ENCODE measurements at places on chromosomes 6 and 20. TPM values are rescaled to one million over a fixed set of nuclear protein-coding genes. Genes with fewer than 3 reads are reported as not detected.

GRCh38 chr6:154343473-154344308 lies 12.9 kb downstream of the IPCEF1 start:
- no peaks in the 10 kb centered on the region for H3K36me3 ChIP-seq
- no peak overlapping the region for H3K4me3 ChIP-seq

DNA sequence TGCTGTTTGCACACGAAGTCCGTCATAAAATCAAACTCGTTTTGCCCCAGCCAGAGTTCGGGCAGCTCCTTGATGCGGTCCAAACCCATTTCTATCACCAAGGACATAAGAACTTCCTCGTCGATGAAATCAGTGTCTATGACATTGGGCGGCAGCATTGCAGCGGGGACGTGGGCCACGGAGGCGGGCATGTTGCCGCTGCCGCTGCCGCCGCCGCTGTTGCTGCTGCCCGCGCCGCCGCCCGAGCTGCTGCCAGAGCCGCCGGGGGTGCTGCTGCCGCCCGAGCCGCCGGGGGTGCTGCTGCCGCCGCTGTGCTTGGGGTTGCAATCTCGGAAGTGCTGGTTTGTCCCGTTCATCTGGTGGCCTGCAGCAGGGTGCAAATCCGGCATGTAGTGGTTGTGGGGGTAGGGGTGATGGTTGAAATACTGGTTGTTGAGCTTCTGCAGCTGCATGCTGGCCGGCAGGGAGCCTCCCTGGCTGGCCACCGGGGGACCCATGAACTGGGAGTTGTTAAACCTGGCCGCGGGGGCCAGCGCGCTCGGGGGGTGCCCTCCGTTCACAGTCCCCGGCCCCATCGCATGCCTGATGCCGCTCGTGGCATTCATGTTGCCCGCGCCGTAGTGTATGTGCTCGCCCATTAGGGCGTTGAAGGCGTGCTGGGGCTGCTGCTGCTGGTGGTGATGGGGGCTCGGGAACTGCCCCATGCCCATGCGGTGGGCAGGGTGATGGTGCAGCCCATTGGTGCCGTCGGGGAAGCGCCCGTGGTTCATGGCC lies 1.1 kb downstream of the CITED2 start:
- H3K36me3 ChIP-seq, result peaks cover 10% of the 10 kb centered on the region
- peaks cover 24% of the 10 kb centered on the region for H3K4me1 ChIP-seq
- no peaks in the 10 kb centered on the region for H3K27me3 ChIP-seq
- peak; percentile 75 for DNase-seq
- peak overlapping the region; percentile 98 for H3K4me3 ChIP-seq

- no peaks in the 10 kb centered on the region for H3K27me3 ChIP-seq
- no peak overlapping the region for H3K27ac ChIP-seq
- H3K36me3 ChIP-seq, result no peaks in the 10 kb centered on the region
- H3K4me3 ChIP-seq, result no peak overlapping the region
- no peaks in the 10 kb centered on the region for H3K4me1 ChIP-seq
These were observed 104.9 kb upstream of the SLC22A23 start for GRCh38 chr6:3561725-3562124.

DNA sequence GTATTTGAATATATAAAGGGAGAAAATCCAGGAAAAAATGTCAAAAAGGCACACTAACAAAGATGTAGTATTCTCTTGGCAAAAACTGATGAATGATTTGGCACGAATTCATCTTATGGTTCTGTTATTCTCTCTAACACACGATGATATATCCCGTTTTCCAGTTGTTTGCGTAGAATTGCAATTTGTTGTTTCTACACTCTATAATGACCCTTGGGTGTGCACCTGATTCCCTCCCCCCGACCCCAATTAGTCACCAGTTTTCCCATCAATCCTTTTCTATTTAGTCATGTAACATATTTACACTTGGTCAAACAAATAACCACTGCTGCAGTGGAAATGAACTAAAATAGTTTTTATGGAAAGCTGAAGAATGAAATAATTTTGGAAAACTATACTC lies 1.5 kb upstream of the ARID1B start:
- DNase-seq, result no peak
- peak overlapping the region; percentile 88 for H3K27ac ChIP-seq
- H3K36me3 ChIP-seq, result no peaks in the 10 kb centered on the region
- H3K27me3 ChIP-seq, result no peaks in the 10 kb centered on the region
- H3K4me3 ChIP-seq, result no peak overlapping the region
- H3K4me1 ChIP-seq, result peaks cover 4% of the 10 kb centered on the region

GRCh38 chr20:11544029-11544678 lies 373.5 kb upstream of the BTBD3 start:
- H3K27ac ChIP-seq, result no peak overlapping the region
- no peaks in the 10 kb centered on the region for H3K36me3 ChIP-seq
- H3K4me1 ChIP-seq, result peaks cover 8% of the 10 kb centered on the region
- H3K27me3 ChIP-seq, result no peaks in the 10 kb centered on the region

DNA sequence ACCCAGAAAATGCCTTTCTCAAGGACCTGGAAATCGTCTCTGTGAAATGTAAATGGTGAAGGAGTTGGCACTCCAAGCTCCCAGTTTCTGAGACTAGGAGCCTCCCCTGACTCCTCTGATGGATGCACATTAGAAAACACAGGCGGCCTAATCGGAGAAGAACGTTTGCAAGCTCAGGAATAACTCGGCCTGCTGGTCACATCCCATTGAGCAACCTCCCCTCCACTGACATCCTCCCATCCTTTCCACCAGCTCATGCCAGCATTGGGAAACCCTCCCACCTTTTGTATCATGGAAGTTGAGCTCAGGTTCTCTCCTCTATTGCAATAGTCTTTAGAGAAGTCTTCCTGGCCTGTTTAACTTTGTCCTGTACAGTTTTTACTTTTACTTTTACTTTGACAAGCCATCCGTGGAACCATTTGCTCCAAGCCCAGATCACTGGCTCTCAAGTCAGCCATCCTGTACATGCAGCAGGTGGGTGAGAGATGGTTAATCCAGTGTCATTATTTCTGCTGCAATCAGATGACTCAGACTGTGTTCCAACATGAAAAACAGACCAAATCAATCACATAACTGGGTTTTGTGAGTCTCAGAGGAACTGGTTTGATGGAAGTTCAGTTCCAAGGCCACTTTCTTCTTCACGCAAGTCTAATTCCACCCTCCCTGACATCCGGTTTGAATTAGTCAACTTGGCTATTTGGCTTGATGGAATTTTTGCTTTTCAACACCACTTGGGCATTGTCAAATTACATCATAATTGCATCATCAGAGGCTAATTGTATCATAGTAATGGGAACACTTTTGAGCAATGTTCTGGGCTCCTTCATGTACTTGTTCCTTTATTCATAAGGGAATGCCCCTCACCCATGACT lies 619.4 kb upstream of the CDH4 start:
- H3K4me3 ChIP-seq, result no peak overlapping the region
- H3K27ac ChIP-seq, result no peak overlapping the region
- H3K4me1 ChIP-seq, result no peaks in the 10 kb centered on the region
- no peaks in the 10 kb centered on the region for H3K36me3 ChIP-seq
- H3K27me3 ChIP-seq, result no peaks in the 10 kb centered on the region

DNAH8 gene
- polyA plus RNA-seq, result 0.01 TPM

GRCh38 chr6:122622479-122622878 lies 12.3 kb downstream of the PKIB start:
- no peaks in the 10 kb centered on the region for H3K4me1 ChIP-seq
- no peak overlapping the region for H3K4me3 ChIP-seq
- no peaks in the 10 kb centered on the region for H3K27me3 ChIP-seq
- no peak overlapping the region for H3K27ac ChIP-seq

NPBWR2 gene
- not detected for polyA plus RNA-seq

DNA sequence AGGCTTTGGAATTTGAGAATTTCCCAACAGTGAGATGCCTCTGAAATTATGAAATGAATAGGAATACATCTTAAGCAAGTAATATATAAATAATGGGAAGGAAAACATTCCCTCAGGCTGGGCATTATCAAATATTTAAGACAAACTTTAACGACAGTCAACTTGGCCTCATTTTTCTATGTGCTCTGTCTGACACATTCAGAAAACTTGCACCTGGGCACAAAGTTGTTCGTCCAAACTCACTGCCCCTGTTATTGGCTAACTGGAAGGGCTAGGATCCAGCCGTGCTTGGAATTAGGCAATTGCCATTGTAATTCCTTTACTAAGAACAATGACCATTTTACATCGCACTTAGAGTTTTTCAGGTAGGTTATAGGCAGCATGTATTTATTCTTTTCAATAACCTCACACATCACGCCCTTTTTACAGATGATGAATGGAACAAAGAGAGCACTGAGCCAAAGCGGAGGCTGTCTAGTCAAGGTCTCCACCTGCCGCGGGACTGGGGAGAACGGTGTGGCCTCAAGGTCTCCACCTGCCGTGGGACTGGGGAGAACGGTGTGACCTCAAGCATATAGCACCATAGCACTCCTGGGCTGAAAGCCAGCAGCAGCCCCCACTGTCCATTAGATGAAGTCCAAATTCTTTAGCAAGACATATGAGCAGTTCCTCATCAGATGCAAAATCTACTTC lies 40.7 kb upstream of the FOXQ1 start:
- no peak overlapping the region for H3K27ac ChIP-seq
- H3K4me3 ChIP-seq, result no peak overlapping the region
- no peak for DNase-seq
- no peaks in the 10 kb centered on the region for H3K36me3 ChIP-seq
- peaks cover 25% of the 10 kb centered on the region for H3K4me1 ChIP-seq

GRCh38 chr6:160253292-160253691 lies 5.3 kb downstream of the SLC22A2 start:
- H3K27me3 ChIP-seq, result no peaks in the 10 kb centered on the region
- H3K27ac ChIP-seq, result no peak overlapping the region
- H3K4me3 ChIP-seq, result no peak overlapping the region
- peaks cover 1% of the 10 kb centered on the region for H3K4me1 ChIP-seq
- DNase-seq, result no peak

- H3K4me3 ChIP-seq, result no peak overlapping the region
- H3K27me3 ChIP-seq, result no peaks in the 10 kb centered on the region
- no peak for DNase-seq
- H3K36me3 ChIP-seq, result no peaks in the 10 kb centered on the region
- no peak overlapping the region for H3K27ac ChIP-seq
- H3K4me1 ChIP-seq, result no peaks in the 10 kb centered on the region
These were observed 317.6 kb downstream of the TPBG start for GRCh38 chr6:82681119-82681714.

GRCh38 chr6:3698021-3698420 lies 53.5 kb downstream of the PXDC1 start:
- DNase-seq, result no peak
- H3K36me3 ChIP-seq, result no peaks in the 10 kb centered on the region
- no peaks in the 10 kb centered on the region for H3K27me3 ChIP-seq
- H3K4me3 ChIP-seq, result no peak overlapping the region

DNA sequence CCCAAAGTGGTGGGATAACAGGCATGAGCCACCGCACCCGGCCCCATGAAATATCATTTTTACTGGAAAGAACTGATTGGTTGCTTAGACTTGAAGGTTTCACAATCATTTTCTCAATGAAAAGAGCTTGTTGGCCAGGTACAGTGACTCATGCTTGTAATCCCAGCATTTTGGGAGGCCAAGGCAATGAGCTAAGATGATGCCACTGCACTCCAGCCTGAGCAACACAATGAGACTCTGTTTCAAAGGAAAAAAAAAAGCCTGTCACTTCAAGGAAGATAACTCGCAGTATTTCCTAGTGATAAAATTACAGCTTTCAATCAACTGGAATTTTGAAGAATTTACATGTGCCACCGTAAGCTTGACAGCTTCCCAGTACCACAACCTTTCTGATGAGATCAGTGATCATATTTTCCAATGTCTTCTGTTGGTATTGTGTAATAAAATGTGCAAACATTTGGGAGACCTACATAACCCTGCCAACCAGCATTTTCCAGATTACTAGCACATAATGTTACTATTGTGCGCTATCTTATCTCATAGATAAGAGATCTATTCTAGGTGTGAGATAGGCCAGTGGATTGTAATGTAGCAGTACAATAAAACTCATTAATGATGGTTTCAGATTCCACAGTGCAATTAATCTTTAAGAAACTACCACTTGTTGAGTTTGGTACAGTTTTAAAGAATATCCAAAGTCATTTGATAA lies 7.2 kb downstream of the PNLDC1 start:
- H3K27me3 ChIP-seq, result no peaks in the 10 kb centered on the region
- no peaks in the 10 kb centered on the region for H3K4me1 ChIP-seq
- H3K4me3 ChIP-seq, result no peak overlapping the region
- H3K27ac ChIP-seq, result no peak overlapping the region

DNA sequence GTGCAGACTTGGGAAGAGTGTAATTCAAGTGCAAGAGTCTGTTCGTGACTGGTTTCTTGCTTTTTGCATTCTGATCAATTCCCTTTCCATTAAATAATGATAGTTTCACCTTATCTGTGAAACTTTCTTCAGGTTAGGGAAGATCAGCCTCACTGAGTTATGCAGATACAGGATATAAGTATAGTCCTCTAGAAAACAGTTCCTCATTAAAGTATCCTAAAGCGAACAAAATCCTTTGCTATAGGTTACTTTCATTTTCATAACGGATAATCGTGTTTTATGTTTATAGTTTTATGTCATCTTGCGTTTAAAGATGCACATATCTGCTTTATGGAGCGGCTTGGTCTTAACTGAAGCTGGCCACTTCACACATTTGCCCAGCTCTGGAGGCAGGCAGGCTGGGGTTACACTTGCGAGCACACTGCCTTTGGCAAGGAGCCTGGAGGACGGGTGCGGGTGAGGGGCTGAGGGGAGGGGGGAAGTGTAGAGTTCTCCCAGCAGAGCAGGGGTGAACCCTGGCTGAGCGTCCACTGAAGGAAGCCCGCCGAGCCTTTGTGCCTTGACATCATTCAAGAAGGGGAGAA lies 123.5 kb upstream of the IFNGR1 start:
- H3K4me1 ChIP-seq, result peaks cover 9% of the 10 kb centered on the region
- H3K4me3 ChIP-seq, result no peak overlapping the region
- H3K27ac ChIP-seq, result peak overlapping the region; percentile 72

ANKRD66 gene
- not detected for polyA plus RNA-seq

LST1 gene
- 20.6 TPM for polyA plus RNA-seq

HLA-A gene
- 844 TPM for polyA plus RNA-seq

- H3K4me1 ChIP-seq, result no peaks in the 10 kb centered on the region
- DNase-seq, result peak; percentile 21
- no peaks in the 10 kb centered on the region for H3K36me3 ChIP-seq
- no peak overlapping the region for H3K4me3 ChIP-seq
These were observed 32.8 kb downstream of the GFOD1 start for GRCh38 chr6:13454286-13455221.
